ENCODE measurements at places on chromosomes 16 and 17.

DNA sequence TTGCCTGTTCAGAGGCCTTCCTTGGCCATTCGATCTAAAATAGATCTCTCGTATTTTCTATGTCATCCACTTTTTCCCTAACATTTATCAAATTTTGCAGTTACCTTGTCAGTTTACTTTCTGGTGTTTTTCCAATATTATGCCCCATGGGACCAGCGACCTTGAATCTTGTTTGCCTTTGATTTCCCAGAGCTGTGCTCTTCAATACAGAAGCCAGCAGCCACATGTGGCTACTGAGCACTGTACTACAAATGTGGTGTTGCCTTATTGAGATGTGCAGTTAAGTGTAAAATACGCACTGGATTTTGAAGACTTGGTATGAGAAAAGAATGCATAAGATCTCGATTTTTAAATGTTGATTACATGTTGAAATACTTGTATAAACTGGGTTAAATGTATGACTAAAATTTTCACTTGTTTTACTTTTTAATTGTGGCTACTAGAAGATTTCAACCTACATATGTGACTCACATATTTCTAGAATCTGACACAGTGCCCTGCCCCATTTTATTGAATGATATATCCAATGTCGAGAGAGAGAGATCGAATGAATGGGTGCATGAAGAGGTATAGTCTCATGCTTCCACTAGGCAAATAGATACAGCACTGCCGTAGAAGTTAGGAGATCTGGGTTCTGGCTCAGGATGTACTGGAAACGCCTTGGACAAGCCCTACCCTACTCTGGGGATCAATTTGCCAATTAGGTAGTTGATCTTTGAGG, 824 bp upstream of the PSME3 start:
- no peak for DNase-seq

DNA sequence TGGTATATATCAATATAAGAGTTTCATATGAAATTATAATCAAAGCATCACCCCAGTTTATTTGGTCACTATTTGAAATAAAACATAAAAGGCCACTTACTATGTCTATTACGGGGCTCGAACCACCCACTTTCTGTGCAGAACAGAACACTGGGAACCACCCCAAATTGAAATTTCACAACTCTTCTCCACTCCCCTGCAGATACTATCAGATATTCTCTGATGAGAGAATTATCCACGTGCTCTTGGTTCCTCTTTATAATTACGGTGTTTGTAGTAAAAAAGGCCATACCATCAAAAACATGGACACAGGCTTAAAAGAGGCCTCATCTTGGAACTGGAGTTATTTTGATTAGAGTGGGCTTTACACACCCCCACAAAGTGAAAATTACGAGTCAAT, 82.8 kb downstream of the WDR59 start:
- no peak for DNase-seq

GRCh38 chr16:66278111-66278531, 88.4 kb upstream of the CDH5 start:
- DNase-seq, result no peak

DNA sequence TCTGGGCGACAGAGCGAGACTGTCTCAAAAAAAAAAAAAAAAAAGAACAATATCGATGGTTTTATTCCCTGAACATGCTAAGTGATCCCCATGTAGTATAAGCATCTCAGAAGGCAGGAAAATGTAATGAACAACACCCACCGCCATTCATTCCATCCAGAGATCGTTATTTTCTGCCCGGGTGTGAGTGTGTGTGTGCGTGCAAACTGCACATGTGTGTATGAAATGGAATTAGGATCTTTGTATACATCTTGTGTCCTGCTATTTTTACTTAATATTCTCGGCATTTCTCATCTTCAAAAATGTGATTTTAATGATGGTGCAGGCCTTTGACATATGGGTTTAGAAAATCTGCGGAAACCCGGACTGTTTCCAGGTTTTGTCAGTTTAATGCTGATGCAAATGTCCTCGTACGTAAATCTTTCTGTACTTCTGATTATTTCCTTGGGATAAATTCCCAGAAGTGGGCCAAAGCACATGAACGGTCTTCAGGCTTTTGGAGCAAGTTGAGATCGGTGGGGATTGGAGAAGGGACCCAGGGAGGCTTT, 254.8 kb downstream of the SEC14L1 start:
- DNase-seq, result no peak

- DNase-seq, result no peak
These were observed 33.3 kb downstream of the TLE7 start for GRCh38 chr16:71408536-71408935.

All from HS-5 (cell line).